ENCODE measurements at places on chromosomes 7 and 10.

GRCh38 chr7:100400656-100401055 lies 27.4 kb downstream of the PILRA start:
- DNase-seq, result no peak

DNA sequence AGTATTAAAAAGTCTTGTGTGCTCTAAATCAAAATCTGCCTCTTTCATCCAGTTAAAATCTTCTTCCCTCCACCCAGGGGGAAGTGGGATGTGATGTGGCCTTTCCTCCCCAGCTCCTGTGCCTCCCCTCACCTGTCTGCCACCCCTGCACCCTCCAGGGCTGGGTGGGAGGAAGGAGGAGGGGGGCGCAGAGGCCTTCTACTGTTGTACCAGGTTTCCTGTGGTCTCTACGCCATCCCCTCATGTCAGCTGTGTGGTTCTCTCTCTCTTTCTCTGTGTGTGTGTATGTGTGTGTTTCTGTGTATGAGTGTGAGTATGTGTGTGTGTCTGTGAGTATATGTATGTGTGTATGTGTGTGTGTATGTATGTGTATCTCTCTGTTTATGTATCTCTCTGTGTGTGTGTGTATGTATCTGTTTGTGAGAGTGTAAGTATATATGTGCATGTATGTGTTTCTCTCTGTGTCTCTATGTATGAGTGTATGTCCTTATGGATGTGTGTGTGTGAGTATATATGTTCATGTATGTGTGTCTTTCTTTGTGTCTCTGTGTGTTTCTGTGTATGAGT lies 45.5 kb upstream of the C10orf71 start:
- no peak for DNase-seq

DNA sequence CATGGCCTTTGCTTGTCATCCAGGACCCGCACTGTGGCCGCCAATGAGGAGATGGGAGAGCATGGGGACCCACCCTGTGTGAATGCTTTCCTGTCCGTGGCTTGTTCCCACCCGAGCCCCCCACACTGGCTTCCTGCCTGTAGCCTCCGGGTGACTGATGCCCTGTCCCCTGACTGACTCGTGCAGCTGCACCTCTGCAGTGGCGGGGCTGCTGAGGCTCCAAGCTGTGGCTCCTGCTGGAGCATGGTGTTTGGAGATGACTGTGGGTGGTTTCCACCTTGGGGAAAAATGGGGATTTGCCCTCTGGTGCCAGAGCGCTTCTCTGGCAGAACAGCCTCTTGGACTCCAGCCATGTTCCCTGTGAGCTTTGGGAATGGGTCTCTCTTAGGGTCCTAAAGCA lies 2.1 kb downstream of the CAMK1D start:
- DNase-seq, result no peak

GRCh38 chr7:92228742-92229141 lies 17.0 kb downstream of the KRIT1 start:
- no peak for DNase-seq

GRCh38 chr7:45573204-45573603 lies 964 bp upstream of the ADCY1 start:
- DNase-seq, result no peak

Data from GOT3 (cell line).